ENCODE measurements at places on chromosomes 6 and 20. TPM values are rescaled to one million over a fixed set of nuclear protein-coding genes. Genes with fewer than 3 reads are reported as not detected.

CLVS2 gene
- total RNA-seq = 0.14 TPM

TAGAP gene
- total RNA-seq = 2.2 TPM

EBF4 gene
- total RNA-seq = 1.9 TPM

AFDN gene
- 194 TPM for total RNA-seq

MOG gene
- not detected for total RNA-seq

CDKAL1 gene
- total RNA-seq = 12.5 TPM

PRDM1 gene
- 25.9 TPM for total RNA-seq

SPDEF gene
- 73.5 TPM for total RNA-seq

COL21A1 gene
- 0.55 TPM for total RNA-seq

GPR6 gene
- total RNA-seq = not detected

RPP40 gene
- total RNA-seq = 3.4 TPM

C6orf15 gene
- total RNA-seq = not detected

SLC17A9 gene
- 17.7 TPM for total RNA-seq

TFAP2A gene
- 0.55 TPM for total RNA-seq

Measured in left colon (tissue), 2 donors.